ENCODE measurements at places on chromosomes 6 and 20.

DNA sequence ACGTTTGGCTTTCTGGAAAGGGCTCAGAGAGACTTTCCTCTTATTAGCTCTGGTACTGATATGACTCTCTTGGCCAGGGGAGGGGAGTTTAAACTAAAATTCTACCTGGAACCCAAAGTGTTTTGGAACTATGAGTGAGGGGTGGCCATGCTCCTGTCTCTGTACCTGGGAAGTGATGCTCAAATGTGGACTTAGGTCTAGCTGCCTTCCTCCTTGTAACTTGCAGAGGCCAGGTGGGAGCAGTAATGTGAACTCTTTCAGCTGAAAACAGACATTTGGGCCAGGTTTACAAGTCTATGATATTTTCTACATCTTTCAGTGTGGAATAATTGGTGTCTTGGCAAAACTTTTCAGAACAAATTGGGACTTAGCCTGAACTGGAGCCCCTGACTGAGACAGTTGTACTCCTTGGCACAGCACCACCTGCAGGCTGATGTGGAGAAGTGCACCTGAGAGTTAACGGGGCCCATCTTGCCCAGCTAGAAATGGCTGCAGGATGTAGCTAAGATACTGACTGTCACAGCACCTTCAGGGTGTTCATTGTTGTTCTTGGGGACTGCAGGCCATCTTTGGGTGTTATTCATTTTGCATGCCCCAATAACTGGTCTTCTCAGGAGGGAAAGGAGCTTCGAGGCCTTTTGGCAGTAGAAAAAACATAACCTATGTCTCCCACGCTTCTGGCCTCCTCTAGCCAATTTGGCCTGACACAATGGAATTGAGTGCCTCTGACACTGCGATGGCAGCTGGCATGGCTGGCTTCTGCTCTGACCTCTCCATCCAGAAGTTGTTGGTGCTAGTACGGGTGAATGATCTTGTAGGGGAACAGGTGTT, 37.1 kb downstream of the CD109 start:
- peak; percentile 82 for DNase-seq

DNA sequence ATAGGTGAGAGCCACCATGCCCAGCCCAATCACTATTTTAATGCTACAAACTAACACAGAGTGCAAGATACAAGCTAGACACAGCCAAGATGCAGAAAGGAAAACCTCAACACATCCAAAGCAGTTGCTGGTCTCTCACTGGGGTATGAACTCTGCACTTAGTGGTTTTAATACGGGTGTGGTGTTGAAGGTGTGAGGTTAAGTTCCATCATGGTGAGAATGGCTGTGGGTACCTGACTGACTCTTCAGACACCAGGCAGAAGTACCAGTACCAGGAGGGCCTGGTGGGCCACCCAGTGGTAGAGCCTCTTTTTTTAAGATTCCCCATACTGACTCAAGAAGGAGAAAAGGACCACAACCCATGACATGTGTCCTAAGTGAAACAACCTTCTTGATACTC, 13.0 kb downstream of the GNAS-AS1 start:
- DNase-seq = no peak

DNA sequence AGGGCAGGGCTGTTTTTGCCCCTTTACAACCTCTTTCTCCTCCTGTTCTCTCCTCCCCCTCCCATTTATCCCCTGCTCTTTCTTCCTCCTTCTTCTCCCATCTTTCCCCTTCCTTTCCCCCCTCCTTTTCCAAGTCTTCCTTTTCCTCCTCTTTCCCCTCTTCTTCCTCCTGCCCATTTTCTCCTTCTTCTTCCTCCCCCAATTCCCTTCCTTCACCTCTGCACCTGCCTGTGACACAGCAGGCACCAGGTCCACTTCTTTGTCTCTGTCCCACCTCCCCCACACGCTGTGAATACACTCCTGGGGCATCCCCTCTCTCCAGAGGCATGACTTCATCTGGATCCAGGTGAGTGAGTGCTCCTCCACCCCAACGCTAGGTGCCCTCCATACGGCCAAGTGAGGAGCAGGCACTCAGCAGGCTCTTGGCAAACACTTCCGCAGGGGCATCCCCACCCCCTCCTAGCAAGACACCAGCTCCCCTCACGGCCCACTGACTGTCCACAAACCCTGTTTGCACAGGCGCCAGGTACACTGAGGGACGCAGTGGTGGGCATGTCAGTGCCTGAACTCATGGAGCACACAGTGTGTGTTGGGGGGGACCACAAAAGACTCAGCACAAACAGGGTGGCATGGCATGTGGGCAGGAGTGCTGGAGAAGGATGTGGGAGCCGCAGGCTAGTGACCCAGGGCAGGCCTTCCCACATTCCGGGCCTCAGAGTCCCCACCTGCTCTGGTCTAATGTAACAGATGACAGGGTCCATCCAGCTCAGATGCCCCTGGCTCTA, 10.7 kb upstream of the TLDC2 start:
- DNase-seq = no peak

- DNase-seq = no peak
Measured at GRCh38 chr20:43937591-43937990, 22.9 kb downstream of the TOX2 start.

DNA sequence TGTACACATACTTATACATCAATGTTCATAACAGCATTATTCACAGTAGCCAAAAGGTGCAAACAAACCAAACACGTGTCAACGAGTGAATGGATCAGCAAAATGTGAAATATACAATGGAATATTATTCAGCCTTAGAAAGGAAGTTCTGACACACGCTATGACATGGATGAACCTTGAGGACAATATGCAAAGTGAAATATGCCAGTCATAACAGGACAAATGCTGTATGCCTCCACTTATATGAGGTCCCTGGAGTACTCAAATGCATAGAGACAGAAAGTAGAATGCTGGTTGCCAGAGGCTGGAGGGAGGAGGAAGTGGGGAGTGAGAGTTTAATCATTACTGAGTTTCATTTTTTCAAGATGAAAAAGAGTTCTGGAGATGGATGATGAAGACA, 37.8 kb upstream of the IGF2R start:
- DNase-seq = no peak

DNA sequence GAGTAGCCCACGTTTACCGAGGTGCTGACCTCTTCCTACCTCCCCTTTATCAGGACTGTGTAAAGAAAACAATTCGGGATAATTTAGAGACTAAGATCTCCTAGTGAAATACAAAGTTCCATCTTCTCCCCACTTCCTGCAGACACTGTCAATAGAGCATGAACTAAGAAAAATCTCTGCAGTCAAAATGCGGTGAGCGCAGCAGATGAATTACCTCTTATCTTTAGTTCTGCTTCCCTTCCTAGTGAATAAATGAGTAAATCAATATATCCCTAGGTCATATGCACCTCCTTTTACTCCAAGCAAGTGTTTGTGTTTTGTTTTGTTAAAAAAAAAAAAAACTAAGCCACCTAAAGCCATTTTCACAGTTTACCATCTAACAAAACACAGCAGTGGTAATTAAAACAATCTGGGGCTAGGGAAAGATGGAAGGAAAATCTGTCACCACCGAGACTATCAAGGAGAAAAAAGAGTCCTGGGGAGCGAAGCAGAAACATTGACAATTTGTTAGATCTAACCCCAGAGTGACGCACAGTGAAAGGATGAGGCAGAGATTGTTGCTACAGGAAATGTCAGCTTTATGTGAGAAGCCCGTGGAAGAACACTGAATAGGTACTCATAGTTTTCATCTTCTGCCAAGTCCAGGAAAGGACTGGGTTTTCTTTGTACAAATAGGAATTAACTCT, 159.4 kb upstream of the SPTLC3 start:
- DNase-seq = no peak

DNA sequence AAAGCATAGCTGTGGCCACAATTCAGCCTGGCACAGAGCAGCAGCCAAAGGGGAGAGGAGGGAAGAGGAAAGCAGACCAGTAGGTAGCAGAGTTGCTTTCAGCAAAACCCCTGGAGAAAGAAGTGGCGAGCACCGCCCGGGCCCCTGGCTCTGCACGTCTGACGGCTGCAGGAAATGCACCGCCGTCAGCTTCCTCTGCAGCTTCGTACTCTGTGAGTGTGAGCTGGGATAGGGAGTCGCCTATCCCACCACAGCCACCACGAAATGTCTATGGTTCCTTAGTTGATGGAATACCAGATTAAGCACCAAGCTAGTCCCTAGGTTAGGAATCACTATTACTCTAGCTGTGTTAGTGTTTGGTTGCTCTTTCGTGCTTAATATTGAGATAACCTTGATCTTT, 79.9 kb upstream of the NAA20 start:
- peak; percentile 55 for DNase-seq

DNA sequence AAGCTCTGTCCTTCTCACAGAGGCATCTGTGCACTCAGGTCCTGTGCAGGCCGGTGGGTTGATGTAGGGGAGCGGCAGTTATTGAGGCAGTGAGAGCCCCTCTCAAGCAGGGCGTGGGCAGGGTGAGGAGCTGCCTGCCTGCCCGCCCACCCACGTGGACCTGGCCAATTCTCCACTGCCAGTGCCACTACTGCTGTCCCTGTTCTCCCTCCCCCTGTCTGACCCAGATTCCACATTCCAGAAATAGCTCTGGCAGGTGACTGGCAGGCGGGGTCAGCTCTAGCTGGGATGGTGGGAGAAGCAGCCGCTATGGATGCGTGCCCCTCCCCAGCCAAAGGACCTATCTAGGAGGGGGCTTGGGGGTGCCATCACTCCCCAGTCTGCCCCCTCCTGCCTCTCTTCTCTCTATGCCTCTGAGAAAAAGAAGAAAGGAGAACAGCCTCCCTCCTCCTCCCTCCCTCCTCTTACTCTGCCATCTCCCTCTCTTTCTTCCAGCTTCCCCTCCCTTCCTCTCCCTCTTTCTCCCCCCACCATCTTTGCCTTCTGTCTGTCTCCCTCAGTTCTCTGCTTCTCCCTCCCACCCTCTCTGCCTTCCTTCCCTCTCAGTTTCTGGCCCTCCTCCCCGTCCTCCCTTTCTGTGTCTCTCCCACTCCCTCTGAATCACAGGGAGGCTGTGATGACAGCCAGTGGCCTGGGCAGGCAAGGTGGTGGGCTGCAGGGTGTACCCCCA, 86.5 kb upstream of the MYL9 start:
- no peak for DNase-seq

- peak; percentile 88 for DNase-seq
Measured at GRCh38 chr6:166488076-166488685, 98.3 kb downstream of the RAMACL start.

GRCh38 chr20:9021699-9022098, 47.2 kb upstream of the PLCB4 start:
- no peak for DNase-seq

GRCh38 chr20:35311409-35311808, 19.2 kb upstream of the FAM83C start:
- DNase-seq = no peak
